ENCODE measurements at places on chromosomes 7 and 10. TPM values are rescaled to one million over a fixed set of nuclear protein-coding genes. Genes with fewer than 3 reads are reported as not detected.

The GRID1 gene
- total RNA-seq: not detected

The RPEL1 gene
- not detected for total RNA-seq

The AGR2 gene
- not detected for total RNA-seq

The AGBL3 gene
- total RNA-seq: 4.1 TPM

Data from activated naive CD4-positive, alpha-beta T cell treated with anti-CD3 and anti-CD28 coated beads, Interleukin-2, amount 10 ng/mL, durations not matched to agents 5 hours and 36 hours (primary cell).